Activated naive CD4-positive, alpha-beta T cell treated with anti-CD3 and anti-CD28 coated beads, Interleukin-2, amount 50 U/mL, for 72 hours (primary cell): ENCODE measurements at places on chromosomes 6 and 20. TPM values are rescaled to one million over a fixed set of nuclear protein-coding genes. Genes with fewer than 3 reads are reported as not detected.

The CHRNA4 gene
- total RNA-seq, result not detected

The CRISP2 gene
- total RNA-seq, result not detected

The RPS6KA2 gene
- total RNA-seq, result 4.0 TPM

The TPBG gene
- 0.10 TPM for total RNA-seq

The MATN4 gene
- total RNA-seq, result 0.11 TPM

The CCN6 gene
- not detected for total RNA-seq

The SIRPA gene
- total RNA-seq, result 0.12 TPM

The TRIM31 gene
- not detected for total RNA-seq

The NEDD9 gene
- 24.4 TPM for total RNA-seq

The NKX2-4 gene
- total RNA-seq, result not detected

The RAD21L1 gene
- total RNA-seq, result 0.47 TPM

The SYTL3 gene
- total RNA-seq, result 143 TPM

The GRIK2 gene
- total RNA-seq, result not detected

The WASF1 gene
- 4.3 TPM for total RNA-seq

The TMC2 gene
- total RNA-seq, result not detected

The ZNF292 gene
- 57.0 TPM for total RNA-seq

The PPP1R3G gene
- 0.47 TPM for total RNA-seq

The TGIF2 gene
- 33.7 TPM for total RNA-seq
